Pulmonary artery endothelial cell (primary cell): ENCODE measurements at places on chromosomes 3 and 15.
A peak's percentile ranks its signal among the peaks of the same experiment; 100 is the strongest.

- no peak for DNase-seq
Measured at GRCh38 chr3:185931777-185932612, 5.8 kb downstream of the TRA2B start.

GRCh38 chr3:58032186-58032585 lies 24.0 kb downstream of the FLNB start:
- no peak for DNase-seq

DNA sequence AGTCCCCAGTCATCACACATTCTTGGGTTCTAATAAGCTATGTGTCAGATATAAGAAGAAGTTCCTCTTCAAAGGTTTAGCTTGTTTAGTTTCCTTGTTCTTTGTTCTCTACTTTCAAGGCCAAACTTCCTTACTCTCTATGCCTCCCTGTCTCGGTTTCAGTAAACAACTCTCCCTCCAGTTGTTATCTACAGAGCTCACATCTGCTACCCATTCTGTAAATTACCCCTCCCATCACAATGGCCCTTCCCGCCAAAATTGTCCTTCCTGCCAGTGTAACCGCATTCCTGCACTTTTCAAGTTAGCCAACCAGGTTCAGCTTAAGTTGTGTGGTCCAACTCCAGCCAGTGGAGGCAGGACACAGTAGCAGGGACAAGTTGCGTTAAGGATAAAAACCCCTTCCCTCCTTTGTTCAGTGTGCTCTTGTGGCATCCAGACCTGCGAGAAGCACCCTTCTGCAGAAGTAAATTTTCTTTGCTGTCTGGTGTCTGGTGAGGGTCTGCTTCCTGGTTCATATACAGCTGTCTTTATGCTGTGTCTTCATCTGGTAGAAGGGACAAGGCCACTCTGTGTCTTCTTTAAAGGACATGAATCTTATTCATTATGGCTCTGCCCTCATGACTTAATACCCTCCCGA lies 342.1 kb upstream of the GRM7 start:
- no peak for DNase-seq

DNA sequence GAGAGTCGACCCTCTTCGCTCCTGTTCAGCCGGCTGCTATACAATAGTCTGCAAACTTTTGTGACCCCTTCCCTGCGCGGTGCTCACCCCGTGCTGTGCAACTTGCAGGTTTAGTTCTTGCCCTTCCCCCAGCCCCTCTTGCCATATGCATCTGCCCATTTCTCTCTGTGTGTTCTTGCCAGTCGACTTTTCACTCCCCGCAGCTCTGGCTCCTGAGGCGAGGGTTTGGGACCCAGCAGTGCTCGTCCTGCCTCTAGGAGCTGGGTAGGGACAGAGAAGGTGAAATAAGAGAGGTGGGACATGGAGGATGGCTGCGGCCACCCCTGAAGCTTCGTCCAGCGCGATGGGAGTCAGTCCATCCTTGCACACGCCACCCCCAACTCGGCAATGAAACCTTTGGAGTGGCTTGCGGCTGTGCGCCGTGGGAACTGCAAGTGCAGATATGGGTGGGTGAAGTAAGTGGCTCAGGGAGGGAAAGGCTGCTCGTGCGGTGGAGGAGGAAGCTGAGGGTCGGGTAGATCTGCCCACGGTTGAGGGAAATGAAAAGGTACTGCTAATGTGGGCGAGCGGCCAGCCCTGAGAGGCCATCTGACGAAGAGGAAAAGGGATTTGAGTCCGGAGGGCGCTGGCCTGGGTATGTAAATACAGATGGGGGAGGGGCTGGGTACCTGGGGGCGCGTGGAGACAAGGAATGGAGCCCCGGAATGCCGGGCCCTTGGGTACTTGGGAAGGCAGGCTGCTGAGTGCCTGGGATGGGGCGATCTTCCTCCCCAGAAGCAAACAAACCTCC lies 1.0 kb downstream of the LRRC3B start:
- no peak for DNase-seq

- DNase-seq: no peak
Measured at GRCh38 chr15:90340345-90340744, 11.7 kb upstream of the ZNF774 start.

DNA sequence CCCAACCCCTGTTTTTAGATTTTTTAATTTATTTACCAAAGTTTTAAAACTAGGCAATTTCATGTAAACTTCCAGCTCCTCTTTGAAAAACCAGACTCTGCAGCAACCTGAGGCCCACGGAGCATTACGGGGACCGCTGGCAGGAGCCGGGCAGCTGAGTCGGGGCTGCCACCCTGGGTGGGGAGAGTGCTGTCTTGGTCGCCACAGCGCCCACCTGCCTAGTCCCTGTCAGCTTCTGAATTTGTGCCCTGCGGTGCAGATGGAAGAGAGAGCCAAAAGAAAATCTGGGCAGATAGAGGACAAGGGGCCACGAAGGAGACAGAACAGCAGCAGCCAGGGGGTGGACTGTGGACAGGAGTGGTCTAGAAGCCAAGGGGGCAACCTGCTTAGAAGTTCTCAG lies 34.6 kb downstream of the PXYLP1 start:
- DNase-seq: no peak

- DNase-seq: no peak
Measured at GRCh38 chr3:112411425-112411824, 78.5 kb downstream of the CD200 start.

- no peak for DNase-seq
Measured at GRCh38 chr15:66905185-66905584, 160.2 kb upstream of the SMAD3 start.

DNA sequence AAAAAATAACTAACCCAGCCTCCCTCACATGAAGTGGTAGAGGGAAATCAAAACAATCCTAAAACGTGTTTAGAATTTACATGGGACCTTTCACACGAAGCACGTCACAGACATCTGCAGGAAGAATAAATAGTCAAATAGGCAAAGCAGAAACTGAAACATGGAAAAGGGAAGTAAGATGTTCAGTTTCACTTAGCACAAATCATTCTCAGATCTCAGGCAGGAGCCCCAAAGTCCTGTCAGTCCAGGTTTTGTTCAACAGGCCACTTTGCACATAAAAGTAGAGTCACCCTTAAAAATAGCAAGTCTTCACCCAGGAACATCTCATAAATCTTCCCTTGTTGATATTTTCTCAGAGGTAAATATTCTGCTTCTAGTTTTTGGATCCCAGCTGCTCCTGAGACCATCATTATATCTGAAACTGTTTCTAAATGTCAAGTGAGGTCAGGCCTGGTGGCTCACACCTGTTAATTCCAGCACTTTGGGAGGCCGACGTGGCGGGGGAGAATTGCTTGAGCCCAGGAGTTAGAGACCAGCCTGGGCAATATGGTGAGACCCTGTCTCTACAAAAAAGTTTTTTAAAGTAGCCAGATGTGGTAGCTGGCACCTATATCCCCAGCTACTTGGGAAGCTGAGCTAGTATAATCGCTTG lies 1.9 kb downstream of the RUBCN start:
- DNase-seq: no peak

DNA sequence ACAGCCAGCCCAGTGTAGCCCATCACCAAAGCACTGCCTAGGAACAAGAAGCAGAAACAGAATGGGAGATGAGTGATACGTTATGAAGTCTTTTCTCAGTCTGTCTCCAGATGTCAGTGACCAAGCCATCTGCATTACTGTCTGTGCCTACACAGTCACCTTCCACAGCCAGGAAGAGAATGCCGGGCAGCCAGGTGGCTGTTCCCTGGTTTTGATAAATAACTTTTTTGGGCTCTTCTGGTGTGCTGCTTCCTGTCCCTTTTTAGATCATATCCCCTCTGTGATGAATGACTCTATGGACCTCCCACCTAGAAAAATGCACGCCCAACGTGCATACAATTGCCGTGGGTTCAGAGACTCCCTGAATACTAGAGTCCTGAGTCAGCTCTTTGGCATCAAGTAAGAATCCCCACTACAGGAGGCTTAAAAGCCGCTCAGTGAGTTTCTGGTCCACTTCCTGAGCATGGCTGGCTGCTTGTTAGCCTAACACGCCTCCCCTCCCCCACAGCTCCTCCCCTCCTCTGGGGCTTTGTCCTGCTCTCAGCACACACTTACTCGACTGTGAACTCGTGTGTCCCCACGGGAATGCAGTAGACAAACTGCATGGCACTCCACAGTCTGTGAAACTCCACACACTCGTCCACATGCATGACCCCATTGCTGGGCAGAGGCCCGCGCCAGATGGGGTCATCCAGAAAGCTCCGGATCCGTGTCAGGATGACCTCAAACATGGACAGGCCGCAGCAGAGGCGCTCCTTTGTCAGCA lies 34.7 kb downstream of the NIPA2 start:
- DNase-seq: no peak

DNA sequence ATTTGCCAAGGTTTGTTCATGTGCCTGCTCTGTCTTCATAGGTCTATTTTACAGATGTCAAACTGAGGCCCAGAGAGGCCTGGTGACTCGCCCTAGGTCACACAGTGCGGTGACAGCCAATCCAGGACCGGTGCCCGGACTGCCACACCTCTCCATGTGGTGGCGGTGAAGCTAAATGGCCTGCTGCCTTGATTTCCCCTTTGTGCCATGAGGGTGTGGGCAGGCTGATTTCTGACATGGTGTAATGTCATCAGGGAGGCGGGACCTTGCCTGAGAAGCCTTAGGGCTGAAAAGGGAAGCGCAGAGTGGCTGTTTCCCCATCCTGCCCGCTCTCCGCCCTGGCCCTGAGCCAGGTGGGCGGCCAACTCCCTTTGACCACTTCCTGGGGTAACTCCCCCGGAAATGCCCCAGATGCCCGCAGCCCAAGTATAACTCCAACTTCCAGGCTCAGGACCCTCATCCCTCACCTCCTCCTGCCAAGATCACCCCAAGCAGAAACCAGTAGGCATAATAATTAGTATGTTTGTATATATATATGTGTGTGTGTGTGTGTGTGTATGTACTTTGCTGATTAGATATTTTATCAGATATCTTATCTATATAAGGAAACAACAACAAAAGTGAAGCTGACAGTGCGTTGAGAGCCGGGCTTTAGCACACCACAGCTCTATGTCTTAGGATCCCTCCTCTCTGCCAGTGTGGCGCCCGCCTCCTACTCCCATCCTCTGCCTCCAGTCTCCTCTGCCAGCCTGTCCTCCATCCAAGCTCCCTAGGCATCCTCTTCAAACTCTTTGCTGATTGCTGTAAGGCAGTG lies 63.9 kb downstream of the IQSEC1 start:
- DNase-seq: no peak

GRCh38 chr3:27699067-27699466 lies 23.1 kb downstream of the EOMES start:
- no peak for DNase-seq

DNA sequence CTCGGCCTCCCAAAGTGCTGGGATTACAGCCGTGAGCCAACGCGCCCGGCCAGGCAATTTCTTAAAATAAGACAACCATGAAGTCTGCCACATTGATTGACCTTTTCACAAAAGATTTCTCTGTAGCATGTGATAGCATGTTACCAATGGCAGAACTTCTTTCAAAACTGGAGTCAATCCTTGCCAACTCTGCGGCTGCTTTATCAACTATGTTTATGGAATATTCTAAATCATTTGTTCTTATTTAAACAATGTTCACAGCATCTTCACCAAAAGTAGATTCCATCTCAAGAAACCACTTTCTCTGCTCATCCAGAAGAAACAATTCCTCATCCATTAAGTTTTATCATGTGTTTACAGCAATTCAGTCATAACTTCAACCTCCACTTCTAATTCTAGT lies 9.4 kb downstream of the UBR1 start:
- DNase-seq: no peak

DNA sequence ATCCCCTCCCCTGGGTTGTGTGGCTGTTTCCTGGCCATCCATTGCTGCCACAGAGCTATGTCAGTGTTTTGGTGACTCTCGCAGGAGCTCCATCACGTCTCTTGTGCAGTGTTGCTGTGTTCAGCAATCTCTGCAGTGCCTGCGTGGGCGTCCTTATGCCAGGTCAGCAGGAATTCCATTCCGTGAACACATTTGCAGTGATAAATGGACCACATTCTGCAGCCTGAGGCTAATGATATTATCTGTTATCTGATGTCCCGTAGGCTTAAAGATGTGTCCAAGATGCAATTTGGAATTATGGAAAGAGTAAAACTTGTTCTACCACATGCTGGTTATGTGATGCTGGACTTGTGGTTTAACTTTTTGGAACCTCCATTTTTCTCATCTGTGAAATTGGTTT lies 25.5 kb upstream of the COL6A6 start:
- no peak for DNase-seq

DNA sequence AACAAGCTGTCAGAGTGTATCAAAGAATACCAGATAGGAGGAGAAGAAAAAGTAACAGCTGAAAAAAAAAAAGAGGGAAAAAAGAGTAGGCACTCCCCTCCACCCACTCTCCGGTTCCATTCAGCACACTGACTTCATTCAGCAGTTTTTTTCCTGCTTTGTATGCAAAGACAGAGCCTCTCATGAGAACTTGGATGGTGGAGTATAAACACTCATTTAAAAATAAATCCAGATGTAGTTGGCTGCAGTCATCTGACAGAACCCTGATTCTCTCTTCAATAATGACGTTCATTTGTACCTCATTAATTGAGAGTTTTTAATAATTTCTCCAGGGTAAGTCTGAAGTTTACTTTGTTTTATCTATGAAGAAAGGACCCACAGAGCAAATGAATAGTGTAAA lies 81.0 kb downstream of the TMEM108 start:
- DNase-seq: no peak

GRCh38 chr15:33547876-33548275 lies 237.1 kb downstream of the RYR3 start:
- peak; percentile 2 for DNase-seq

DNA sequence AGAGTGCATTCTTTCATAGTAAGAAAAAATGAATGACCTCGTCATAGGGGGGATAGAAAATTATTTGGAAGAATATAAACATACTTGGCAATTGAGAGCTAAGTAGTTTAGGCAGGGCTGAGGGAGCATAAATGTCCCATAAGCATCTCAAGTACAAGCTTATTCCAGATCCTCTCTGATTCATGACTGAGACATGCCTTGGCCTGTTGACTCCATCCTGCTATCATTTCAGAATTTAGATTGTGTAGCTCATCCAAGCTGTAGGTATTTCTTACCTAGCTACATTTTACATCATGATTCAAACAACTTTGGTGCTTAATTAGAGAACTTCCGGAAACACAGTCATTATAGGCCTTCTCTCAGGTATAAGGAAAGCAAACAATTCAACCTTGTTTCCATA lies 12.3 kb downstream of the POGLUT1 start:
- DNase-seq: no peak

DNA sequence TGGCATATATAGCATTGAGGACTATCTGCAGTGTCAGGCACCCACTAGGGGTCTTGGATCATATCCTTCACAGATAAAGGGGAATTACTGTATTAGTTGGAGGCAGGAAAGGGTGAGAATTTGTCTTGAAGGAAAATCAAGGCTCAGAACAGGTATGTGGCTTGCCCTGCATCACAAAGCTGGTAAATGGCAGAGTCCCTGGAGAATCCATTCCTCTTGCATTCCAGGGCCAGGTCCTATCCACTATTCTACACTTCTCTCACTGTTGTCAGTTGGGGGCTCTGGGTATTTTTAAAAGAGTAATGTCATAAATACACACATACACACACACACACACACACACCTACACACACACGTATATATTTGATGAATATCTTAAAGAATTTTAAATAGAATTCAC lies 19.8 kb upstream of the FGF12 start:
- no peak for DNase-seq
